D341Med (cell line): ENCODE measurements at places on chromosomes 7 and 10.

GRCh38 chr7:28984631-28985030 lies 26.5 kb upstream of the TRIL start:
- no peak for DNase-seq

DNA sequence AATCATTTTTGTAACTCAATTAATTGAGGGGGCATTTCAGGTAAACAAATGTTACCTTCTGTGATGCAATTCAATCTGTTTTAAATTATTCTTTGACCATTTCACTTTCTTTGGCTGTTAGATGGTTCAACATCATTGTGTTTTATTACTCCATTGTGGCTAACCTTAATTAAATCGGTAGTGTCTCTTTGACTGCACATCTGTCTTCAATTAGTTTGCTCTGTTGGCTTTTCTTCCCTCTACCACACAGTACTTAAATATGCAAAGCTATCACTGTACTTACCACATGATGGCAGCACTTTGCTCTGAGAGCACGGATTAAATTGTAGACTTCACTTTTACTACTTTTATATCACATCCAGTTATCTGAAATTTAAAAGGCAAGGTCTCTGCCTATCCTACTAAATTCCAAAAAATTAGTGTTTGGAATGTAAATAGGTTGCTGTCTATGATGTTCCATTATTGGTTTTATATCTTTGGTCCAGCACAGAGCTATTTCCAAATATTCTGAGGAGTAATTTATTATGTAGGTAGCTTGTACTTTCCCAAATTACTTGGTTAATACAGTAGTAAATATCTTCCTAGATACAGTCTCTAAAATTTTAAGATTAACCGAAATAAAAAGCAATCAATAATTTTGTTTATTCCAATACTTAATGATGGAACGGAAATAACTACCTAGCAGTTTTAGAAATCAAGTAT lies 352.0 kb downstream of the PCLO start:
- peak; percentile 34 for DNase-seq

DNA sequence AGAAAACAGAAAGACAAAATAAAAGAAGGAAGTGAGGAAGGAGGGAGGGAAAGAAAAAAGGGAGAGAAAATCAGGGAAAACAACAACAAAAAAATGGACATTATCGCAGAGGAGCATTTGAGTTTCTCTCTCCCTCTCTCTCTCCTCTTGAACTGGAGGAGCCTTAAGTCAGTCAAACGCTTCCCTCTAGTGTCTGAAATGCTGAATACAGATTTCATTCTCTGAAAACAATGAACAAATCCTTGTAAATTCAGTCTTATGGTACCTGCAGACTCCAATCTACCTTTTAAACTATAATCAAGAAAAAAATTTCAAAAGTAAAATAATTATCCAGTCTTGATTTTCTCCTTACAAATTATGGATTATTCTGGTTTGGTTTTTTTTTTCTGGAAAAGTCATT lies 89.2 kb upstream of the PFKP start:
- peak; percentile 45 for DNase-seq

DNA sequence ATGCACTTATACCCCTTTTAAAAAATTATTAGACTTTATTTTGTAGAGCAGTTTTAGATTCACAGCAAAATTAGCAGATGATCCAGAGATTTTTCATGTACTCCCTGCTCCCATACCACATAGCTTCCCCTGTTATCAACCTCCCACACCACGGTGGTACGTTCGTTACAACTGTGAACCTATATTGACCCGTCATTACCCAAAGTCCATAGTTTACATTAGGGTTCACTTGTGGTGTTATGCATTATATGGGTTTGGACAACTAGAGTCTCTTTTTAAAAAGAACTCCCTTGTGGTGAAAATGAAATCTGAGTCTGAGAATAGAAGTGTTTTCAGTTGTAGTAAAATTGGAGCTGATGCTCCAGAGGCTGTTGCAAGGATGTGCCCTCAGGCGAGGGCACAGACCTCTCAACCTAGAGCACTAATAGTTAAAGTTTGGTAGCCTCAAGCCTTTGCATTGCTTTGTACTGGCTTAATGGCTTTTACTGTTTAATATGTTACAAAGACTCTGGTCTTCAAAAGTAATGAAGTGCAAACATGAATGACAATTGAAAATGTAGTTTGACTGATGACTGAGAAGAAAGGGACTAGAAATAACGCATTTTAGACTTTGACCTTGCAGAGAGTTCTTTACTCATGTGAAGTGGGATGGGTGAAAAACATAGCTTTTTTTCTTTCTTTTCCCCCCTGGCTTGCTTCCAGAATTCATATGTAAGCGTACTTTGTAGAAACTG lies 30.6 kb upstream of the CSTF2T start:
- DNase-seq, result no peak

GRCh38 chr10:58473976-58474375 lies 38.7 kb upstream of the BICC1 start:
- no peak for DNase-seq

GRCh38 chr7:46512891-46513413 lies 591.9 kb upstream of the IGFBP3 start:
- no peak for DNase-seq

DNA sequence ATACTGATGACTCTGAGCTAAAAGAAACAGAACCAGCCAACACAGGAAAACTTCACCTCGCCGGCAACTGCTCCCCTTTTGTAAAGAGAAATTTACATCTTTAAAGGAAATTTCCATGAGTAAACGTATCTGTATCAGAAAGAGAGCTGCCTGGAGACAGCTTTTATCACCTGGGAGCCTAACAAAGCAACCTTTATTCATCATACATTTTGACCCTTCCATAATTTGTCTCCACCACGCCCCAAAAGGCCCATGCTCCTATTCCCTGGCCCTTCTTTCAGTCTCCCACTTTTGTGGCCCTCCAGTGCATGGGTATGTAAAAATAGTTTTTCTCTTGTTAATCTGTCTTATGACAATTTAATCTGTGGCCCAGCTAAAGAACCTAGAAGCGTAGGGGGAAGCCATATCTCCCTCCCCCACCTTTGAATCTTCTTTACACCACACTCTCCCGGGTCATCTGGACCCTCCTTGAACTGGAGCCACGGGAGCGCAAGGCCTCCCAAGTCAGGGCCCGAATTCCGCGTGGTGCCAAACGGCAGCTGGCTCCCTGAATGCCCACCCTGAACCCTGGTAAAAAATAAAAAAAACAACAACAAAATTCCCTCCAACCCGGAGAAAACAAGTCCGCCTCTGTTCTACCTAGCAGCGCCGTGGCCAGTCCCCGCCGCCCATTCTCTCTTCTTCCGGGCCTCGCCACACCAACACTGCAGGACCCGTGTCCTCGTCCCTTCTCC lies 15.4 kb upstream of the FKBP9 start:
- DNase-seq, result no peak

GRCh38 chr10:71769279-71769823 lies 4.0 kb downstream of the VSIR start:
- no peak for DNase-seq

- no peak for DNase-seq
These were observed 28.7 kb upstream of the PDCD4 start for GRCh38 chr10:110843031-110843430.

DNA sequence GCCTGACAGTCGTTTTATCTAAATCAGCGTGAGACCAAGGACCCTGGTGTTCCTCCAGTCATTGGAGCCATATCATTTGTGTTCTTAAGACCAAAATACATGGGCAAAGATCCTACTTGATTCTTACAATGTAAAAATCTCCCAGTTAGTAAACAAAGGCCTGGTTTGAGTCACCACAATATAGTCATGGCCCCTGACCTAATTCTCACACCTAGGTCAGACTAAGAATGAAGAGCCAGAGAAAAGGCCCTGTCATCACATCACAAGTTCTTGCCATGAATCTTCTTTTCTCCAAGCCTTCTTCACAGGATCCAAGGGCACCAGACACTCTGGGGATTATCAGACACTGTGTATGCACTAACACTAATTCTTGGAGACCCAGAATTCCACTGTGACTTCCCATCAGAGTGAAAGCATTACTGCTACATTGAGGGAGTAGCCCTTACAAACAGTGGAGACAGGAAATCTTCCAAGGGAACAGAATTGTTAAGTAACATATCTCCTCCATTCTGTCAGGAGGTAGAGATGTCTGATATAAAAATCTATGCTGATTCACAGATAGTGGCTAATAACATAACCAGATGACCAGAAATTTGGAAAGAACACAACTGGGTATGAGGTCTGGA lies 7.6 kb upstream of the ERVW-1 start:
- no peak for DNase-seq

GRCh38 chr10:119281581-119282071 lies 74.3 kb downstream of the GRK5 start:
- DNase-seq, result peak; percentile 69

- no peak for DNase-seq
These were observed 5.0 kb upstream of the CELF2 start for GRCh38 chr10:11012421-11013295.

- no peak for DNase-seq
These were observed 128.5 kb upstream of the STEAP1 start for GRCh38 chr7:90025771-90026170.

DNA sequence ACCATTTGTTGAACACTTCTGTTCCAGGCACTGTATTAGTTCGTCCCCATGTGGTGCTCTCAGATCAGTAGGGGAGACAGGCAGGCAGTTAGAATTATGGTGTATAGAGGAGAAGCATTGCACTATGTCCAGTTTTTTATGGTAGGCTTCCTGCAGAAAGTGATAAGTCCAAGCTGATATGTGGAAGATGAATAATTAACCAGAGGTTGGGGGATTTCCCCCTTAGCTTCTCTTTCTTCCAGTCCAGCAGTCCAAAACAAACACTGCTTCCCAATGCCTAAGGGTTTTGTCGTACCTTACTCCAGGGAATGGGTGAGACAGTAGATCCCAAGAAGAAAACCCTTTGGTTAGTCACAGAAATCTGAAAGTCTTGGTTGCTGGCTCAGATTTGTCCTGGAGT lies 19.2 kb downstream of the HIF1AN start:
- no peak for DNase-seq

DNA sequence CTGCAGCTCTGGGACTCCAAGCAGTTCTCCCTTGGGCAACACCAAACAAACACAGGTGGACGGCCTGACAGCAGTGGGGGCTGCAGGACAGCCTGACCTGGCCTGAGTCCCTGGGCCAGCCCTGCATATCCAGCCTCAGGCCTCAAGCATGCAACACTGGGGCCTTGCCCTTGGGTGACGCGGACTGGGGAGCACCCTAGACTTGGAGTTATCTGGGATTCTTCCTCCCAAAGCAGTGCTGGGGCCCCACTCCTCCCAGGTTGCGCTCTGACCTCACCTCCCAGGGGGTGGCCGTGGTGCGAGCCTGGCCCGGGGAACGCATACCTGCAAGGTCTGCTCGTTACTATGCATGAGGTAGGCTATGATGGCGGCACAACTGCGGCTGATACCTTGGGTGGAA lies 6.2 kb upstream of the TMEM120A start:
- DNase-seq, result peak; percentile 18

GRCh38 chr7:116230191-116231005 lies 20.1 kb downstream of the TES start:
- DNase-seq, result no peak

DNA sequence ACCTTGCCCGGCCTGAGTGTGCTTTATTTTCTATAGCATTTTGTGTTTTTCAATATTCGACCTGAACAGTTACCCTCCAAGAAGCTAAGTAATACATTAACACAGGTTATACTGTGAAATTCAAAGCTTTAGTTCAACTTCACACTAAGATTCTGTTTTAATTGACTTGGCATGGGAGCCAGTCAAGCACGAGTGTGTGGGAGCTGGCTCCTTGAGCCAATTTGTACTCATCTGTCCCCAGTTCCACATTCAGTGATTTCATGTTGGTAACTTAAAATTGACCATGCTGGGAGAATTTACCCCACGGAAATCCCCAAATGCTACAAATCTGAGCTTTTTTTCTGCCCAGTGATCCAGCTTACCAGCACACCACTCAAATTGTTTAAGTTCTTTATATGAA lies 20.3 kb downstream of the TSPAN12 start:
- DNase-seq, result no peak

- DNase-seq, result no peak
These were observed 6.2 kb upstream of the ACHE start for GRCh38 chr7:100901921-100902332.

DNA sequence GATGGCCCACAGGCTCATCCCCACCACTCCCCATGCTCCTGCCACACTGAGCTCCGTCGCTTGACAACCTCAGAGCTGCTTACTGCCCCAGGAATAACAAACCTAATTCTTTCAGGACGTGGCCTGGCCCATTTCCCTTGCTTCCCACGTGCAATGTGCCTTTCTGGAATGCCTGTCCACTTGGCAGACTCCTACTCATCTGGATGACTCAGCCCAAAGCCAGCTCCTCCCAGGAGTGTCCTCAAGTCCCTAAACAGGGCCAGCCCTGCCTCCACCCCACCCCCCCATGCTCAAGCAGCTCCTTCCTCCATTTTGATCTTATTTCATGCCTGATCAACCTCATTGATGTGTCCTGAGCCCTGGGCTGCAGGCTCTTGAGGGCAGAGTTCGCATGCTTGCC lies 164.9 kb upstream of the RNF32 start:
- no peak for DNase-seq

DNA sequence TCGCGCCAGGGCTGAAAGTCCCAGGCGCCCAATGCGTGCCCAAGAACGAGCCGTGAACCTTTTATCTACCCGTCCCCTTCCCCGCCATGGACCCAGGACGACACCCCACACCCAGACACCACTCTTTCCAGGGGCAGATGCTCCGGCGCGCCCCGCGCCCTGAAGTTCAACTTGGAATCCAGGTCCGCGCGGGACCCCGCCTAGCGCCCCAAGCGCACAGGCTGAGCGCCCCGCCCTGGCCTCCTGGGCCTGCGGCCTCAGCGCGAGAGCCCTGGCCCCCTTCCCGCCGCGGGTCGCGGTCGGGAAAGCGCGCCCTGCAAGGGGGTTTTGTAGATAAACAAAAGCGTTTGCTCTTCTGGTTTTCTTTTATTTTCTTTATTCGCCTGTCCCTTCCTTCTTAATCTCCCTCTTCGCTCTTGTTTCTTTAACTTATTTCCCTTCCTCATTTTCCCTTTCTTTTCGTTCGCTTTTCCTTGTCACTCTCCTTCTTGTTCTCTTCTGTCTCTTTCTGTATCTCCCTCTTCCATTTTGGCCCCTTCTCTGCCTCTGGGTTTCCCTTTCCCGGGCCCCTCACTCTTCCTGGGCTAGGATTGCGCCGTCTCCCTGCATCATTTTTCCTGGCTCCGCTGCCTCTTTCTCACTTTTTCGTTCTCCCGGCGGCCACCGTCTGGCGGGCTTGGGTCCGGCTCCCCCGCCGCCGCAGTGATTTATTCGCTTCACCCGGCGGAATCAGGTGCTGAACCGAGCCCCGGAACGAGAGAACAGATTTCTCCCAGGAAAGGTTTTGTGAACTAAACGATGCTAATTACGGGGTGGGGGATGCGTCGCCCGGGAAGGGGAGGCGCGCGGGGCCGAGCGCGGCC lies 15.3 kb upstream of the PAX2 start:
- DNase-seq, result no peak
